CD4-positive, alpha-beta T cell treated with Interleukin-10 for 1 hour (primary cell): ENCODE measurements at places on chromosomes 6 and 20.
A peak's percentile ranks its signal among the peaks of the same experiment; 100 is the strongest.

GRCh38 chr6:159079367-159079766 is 34.6 kb upstream of the TAGAP start:
- no peak for DNase-seq

DNA sequence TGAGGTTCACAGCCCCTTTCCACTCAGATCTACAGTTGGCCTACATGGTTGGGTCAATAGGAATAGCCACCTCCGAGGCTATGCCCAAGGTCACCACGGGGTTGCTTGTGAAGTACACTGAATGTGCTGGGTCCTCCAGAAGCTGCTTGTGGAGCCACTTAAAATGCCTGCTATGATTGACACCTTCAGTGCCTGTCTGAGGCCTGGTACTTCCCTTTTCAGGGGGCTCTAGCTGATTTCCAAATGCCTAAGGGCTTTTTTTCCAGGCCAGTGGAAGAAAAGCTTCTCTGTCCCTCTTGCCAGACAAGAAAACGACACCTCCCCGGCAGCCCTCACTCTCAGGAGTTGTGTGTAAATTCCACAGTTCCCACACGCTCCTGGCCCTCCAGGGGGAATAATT is 6.3 kb upstream of the NXT1 start:
- no peak for DNase-seq

DNA sequence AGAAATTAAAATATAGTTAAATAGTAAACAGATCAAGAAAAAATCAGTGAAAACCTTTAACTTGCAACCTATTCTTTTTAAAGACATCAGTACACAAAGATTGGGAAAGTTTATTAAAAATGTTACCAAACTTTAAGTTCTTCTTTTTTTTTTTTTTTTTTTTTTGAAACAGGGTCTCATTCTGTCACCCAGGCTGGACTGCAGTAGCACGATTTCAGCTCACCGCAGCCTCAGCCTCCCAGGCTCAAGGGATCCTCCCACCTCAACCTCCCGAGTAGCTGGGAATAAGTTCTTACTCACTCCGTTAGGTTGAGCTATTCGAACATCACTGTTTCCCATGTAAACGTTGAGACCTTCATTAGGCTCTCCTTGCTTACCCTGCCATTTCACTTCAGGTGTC is 5.6 kb downstream of the MAP3K5 start:
- DNase-seq = no peak

GRCh38 chr6:148776321-148777308 is 29.8 kb downstream of the UST start:
- no peak for DNase-seq

DNA sequence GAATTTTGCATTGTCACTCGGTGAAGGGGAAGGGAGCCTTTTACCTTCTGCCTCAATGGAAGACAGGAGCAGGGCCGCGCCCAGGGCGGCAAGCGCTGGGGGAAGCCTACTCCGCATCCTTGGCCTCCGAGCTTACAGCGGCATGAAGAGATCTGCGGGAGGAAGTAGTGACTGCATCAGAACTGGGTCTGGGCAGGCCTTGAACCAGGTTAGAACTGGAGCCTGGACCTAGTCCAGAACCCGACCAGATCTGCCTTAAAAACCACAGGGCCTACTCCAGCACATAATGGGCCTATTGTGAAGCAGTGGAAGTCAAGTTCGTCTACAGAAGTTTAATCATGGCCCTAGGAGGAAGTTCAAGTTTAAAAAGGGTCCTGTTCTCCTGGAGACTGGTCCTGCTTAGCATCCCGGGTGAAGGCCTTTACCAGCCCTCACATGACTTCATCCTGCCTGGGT is 3.1 kb downstream of the COL12A1 start:
- DNase-seq = no peak

- DNase-seq = no peak
Observed at GRCh38 chr6:168015009-168015408, 17.5 kb downstream of the KIF25 start.

DNA sequence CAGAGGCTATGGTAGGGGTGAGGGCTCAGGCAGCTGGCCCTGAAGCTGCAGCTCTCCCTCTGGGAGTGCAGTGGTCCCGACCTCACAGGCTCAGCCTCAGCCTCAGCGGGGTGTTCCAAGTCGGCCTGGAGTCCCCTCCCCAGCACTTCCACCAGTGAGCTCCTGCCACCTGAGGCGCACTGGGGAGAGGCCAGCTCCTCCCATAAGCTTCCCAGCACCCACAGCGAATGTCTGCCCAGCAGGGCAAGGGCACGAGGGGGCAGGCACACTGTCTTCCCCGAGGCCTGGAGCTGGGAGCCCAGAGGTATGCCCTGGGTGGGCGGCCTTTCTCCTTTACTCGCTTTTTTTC is 53.2 kb upstream of the SLCO4A1 start:
- DNase-seq = no peak

GRCh38 chr6:291697-292505 is at the start of gene DUSP22:
TSS of gene DUSP22 (plus strand) at chr6:292487. CDS start at chr6:292540, 53 bp downstream.
- DNase-seq = peak; percentile 80

GRCh38 chr20:44759595-44759994 is 13.9 kb downstream of the KCNK15 start:
- no peak for DNase-seq

DNA sequence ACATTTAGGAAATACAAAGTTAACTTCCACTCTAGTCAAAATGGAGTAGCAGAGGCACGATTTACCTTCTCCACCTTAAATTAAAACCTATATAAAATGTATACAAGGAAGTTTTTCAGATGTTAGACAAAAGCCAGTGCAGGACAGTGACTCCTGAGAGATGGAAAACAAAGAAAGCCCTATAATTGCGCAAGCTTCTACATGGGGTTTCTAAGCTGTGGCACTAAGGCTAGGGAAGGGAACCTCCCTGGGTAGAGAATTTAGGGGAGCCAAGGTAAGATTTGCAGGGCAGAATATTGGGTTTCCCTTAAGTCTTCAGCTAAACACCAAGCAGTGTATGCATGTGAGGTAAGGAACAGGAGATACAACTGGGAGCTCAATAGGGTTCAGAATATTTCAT is 18.5 kb upstream of the ZC3H12D start:
- no peak for DNase-seq

- DNase-seq = no peak
Observed at GRCh38 chr20:41714030-41714429, 95.9 kb upstream of the CHD6 start.

GRCh38 chr20:61800359-61801064 is 265.2 kb downstream of the TAF4 start:
- DNase-seq = no peak

- peak; percentile 16 for DNase-seq
Observed at GRCh38 chr6:150741633-150742200, 123.8 kb upstream of the MTHFD1L start.

- DNase-seq = no peak
Observed at GRCh38 chr6:15546591-15546990, 116.2 kb downstream of the DTNBP1 start.

GRCh38 chr20:50221501-50222308 is 31.1 kb downstream of the CEBPB start:
- peak; percentile 7 for DNase-seq

GRCh38 chr20:59300333-59301081 is at the start of gene EDN3:
TSS of gene EDN3 (plus strand) at chr20:59300611. CDS start at chr20:59300813, 202 bp downstream.
- DNase-seq = no peak

DNA sequence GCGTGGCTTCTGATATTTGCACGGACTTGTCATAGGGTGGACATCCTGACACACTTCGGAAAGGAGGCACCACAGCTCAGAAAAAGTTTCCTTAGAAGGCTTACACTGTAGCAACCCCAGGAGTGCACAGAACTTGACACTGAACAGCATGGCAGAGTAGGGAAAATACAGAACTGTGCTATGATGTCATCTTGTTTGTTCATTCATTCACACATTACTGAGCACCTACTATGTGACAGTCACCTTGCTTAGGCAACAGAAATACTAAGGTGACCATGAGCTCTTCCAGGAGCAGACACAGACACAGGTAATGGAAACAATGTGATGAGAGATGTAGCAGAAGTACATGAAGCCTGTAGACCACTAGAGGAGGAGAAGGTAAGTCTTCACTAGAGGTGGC is 2.5 kb upstream of the PIGT start:
- DNase-seq = no peak

- peak; percentile 57 for DNase-seq
Observed at GRCh38 chr6:28258877-28259777, at the start of gene NKAPL. TSS of gene NKAPL (plus strand) at chr6:28259297. CDS start at chr6:28259372, 75 bp downstream.

DNA sequence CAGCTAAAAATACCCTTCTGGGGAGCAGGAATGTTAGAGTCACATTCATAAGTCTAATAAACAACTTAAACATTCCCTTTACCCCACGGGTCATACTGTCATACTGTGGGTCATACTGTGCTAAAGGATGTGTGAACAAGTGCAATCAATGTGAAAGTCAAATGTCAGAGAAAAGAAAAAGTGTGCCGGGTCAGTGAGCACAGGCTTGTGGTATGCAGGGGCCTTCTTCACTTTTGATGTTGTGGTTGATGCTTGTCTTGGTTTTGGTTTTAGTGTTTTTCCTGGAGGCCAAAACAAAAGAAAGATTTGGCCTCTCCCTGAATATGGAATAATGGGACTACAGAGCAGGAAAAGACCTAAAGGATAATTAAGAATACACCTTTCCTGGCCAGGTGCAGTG is 267.9 kb upstream of the PLN start:
- DNase-seq = no peak

- DNase-seq = no peak
Observed at GRCh38 chr6:72267470-72267869, 354.4 kb upstream of the KCNQ5 start.

DNA sequence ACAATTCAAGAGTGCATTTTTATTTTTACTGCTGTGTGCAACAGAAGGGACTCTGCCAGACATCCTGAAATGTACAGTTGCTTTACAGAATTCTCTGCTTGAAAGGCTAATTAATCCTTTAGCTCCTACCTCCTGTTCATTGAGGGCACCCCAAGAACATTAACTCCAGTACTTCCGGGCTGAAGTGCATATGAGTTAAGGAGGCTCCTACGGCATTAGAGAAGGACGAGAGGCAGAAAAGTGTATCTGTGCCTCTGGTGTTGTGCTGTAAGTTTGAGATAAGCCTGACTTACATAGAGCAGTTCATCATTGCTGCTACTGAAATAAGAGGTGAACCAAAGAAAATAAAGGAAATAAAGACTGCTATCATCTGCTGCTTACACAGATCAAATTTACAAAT is 609.3 kb upstream of the ADGRB3 start:
- no peak for DNase-seq

- no peak for DNase-seq
Observed at GRCh38 chr20:59211208-59211765, 47.7 kb downstream of the ZNF831 start.

DNA sequence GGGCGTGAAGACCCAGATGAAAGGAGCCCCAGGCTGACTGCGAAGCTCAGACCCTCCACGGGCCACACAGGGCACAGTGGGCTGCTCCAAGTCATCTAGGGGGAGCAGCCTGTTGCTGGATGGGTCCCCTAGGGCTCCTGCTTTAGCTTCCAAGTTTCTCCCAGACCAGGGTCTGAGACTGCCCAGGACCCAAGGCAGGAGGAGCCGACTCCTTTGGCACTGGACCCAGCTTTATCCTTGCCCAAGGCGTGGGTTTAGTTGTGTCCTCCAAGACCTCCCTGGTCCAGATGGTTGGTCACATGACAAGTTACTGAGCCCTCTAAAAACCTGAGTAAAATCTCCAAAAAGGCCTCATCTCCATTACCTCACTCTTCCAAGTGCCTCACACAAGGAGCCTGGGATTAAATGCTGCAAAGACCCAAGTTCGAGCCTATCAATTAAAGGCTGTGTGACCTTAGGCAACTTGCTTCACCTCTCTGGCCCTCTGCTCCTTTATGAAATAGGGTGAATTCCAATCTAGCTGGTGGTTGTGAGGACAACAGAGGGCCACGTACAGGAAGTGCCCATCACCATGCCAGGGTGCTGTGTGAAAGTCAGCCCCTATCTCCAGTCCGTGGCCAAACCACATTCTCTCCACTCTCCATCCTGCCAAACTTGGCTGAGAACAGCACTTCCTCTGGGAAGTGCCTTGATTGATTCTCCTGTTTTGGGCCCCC is 2.5 kb downstream of the NECAB3 start:
- no peak for DNase-seq

GRCh38 chr6:77474286-77474956 is 11.1 kb upstream of the HTR1B start:
- no peak for DNase-seq

DNA sequence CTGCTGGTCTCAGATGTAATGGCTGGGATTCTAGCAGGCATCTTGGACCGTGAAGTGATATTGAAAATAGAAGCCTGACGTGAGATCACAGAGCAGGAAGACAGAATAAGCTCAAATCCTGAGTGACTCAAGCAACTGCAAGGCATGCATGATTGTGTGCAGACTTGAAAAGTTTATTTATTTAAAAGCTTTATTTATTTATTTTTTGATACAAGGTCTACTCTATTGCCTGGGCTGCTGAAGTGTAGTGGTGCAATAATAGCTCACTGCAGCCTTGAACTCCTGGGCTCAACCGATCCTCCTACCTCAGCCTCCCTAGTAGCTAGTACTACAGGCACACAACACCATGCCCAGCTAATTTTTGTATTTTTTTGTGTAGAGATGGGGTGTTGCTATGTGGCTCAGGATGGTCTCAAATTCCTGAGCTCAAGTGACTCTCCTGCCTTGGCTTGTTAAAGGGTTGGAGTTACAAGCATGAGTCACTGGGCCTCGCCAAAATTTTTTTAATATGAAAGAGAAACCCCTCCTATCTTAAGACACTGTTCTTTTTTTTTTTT is 40.1 kb upstream of the RNF144B start:
- DNase-seq = no peak

DNA sequence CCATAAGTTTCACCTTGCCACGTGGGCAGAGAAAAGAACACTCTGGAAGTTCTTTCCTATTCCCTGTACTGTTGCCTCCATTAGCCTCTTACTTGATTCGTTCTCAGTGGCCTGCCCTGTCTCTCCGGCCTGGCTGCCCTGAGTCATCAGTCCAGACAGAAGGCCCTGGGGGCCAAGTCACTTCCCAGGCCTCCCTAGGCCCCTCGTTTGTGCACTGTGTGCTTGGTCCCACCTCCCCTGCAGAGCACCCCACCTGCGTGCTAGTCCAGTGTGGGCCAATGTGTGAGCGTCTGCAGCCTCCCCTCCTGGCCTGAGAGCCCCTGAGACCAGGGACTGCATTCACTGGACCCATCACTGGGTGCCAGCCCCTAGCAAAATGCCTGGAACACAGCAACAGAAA is 191.2 kb upstream of the RREB1 start:
- no peak for DNase-seq

- peak; percentile 45 for DNase-seq
Observed at GRCh38 chr6:109008537-109009235, 86.0 kb downstream of the SESN1 start.

DNA sequence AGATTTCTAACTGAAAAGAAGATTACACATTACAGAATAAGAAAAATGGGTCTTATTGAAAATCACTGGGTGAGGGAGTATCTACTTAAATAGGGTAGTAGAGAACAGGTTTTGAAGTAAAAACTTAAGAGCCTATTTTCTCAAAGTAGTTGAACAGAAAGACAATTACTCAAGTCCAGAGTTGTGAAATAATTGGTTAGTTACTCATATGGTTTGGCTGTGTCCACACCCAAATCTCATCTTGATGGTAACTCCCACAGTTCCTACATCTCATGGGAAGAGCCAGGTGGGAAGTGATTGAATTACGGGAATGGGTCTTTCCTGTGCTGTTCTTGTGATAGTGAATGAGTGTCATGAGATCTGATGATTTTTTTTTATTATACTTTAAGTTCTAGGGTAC is 1035.3 kb upstream of the GJE1 start:
- DNase-seq = no peak
